H7 (cell line): ENCODE measurements at places on chromosomes 1 and 21.

GRCh38 chr1:154405747-154406571 lies 816 bp downstream of the IL6R start:
- peak; percentile 67 for DNase-seq

DNA sequence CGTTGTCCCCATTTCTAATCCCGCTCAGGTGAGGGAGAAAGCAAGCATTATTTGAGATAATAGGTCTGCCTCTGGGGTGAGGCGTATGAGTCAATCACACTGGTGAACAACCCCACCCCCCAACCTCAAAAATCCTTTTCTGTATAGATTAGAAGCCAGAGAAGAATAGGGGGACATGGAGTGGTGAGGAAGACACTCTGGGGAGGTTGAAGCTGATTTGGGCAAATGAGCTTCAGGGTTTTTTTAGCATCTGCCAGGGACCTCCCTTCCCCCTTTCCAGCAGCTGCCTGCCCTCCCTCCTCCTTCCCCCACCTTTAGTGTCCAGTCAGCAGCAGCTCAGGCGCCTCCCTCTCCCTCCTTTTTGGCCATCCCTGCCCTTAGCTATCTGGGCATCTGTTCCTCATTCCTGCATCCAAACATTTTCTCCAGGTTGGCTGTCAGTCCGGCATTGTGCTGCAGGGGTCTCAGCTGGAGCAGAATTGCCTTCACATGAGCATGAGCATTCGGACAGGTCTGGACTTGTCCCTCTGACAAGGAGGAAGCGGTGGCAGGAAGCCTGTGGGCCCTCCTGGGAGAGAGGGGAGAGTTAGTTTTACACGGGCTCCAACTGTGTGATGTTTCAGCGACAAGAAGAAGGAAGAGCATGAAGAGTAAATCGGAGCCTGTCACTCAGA lies 30.8 kb upstream of the PTGFRN start:
- peak; percentile 63 for DNase-seq

DNA sequence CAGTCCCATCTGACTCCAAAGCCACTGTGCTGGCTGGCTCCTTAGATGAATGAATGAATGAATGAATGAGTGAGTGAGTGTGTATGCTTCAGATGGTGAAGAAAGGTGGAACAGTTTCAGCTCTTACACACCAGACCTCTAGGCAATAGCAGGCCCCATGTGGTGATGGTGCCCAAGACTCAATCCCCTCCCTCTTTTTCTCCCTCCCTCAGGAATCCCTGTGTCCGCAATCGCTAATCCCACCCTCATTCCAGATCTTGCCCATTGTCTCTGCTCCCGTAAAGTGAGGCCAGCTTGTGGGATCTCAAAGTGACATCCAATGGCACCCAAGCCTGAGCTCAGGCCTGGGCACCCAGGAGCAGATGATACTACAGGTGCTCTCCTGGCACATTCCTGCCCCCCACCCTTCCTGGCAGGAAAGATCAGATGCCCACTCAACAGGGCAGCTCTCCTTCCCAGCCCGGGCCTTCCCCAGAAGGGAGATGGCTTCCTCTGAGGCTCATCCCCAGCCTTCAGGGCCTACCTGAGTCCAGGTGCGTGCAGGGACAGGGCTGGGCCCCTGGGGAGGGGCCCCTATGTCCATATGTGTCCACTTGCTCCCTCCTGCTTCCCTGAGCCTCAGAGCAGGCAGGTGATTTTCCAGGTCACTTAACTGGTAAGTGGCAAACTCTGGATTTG lies 106.4 kb downstream of the HMGB4 start:
- DNase-seq: peak; percentile 68

GRCh38 chr1:191913260-191913977 lies 244.8 kb upstream of the RGS18 start:
- DNase-seq: no peak

GRCh38 chr21:45410151-45410864 lies 5.3 kb downstream of the COL18A1 start:
- no peak for DNase-seq

- DNase-seq: peak; percentile 40
Observed at GRCh38 chr21:38760017-38760761, 45.5 kb upstream of the ETS2 start.

DNA sequence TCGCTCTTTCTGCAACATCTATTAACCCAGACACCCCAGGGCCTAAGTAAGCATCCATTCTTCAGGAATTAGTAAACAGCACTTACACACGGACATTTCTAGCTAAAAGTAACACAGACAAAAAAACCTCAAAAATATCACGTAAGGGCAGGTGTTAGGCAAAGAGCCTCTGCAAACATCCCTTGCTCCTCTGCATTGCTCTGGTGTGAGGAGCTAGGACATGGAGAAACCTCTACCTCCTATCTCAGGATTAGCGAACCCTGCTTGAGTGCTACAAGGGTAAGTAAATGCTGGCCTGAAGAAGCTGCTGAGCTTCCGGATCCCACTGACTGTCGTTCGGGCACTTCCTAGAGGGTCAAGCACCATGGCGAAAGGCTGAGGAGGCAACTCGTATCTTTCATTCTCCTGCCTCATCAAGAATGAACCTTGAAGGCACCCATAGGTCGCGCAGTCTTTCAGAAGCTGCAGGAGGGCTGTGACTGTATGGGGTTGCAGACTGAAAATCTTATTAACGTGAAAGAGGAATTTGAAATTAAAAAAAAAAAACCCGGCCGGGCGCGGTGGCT lies 2.1 kb downstream of the PTGER3 start:
- DNase-seq: no peak

DNA sequence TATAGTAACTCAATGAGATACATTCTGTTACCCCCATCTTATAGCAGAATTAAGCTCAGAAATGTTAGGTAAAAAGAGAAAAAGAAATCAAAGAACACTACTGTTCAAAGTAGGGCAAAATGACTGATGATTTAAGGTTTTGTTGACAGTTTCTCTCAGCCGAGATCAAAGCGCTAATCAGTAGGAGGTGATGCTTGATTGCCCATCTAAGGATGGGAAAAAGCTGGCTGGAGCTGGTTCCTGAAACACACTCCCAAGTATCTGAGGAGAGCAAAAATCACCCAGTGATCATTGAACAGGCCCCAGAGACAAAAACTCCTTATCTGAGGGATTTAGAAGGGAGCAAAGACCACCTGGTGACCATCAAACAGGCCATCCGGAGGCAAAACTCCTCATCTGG lies 64.5 kb upstream of the CSF1 start:
- no peak for DNase-seq

GRCh38 chr1:203299169-203299568 lies 6.2 kb upstream of the BTG2 start:
- DNase-seq: no peak

GRCh38 chr1:53071915-53072314 lies 9.9 kb downstream of the PODN start:
- DNase-seq: no peak

DNA sequence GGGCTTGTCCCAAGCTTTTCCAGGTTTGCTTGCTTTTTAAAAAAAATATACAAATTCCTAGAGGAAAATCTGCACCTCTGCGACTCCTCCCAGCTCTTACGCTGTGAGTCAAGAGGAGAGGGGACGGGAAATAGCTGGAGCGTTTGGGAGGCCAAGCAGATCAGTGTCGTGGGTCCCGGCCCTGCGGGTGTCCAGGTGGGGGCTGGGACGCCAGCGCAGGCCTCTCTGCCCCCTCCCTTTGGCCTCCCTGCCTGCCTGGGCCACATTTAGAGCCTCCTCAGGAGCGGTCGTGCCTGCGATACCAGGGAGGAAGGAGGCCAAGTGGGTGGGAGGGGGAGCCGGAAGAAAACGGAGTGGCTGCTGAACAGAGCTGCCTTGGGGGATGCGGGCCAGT lies 9.0 kb downstream of the WNT4 start:
- peak; percentile 79 for DNase-seq

DNA sequence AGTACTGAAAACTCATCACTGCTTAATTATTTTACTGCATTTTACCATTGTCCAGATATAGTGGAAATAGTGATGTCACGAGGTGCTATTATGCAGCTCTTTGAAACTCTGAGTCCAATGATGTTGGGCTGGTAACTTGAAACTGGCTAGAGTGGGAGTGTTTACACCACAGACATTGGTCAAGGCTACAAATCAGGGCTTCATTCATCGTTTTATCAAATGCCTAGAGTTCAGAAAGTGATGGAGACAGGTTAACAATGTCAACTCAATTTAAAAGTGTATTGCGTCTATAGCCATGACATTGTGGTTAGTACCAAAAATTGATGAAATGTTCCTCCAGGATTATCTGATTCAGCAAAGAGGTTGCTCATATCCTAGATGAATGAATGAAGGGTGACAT lies 12.7 kb downstream of the PADI1 start:
- DNase-seq: no peak
